ENCODE measurements at places on chromosomes 4 and X. TPM values are rescaled to one million over a fixed set of nuclear protein-coding genes. Genes with fewer than 3 reads are reported as not detected.

GRCh38 chrX:1601768-1602085 lies 10.3 kb downstream of the AKAP17A start:
- no peak for DNase-seq

The TASL gene
- 1.8 TPM for total RNA-seq

The PAGE1 gene
- total RNA-seq, result not detected

The CLCN4 gene
- total RNA-seq, result 7.3 TPM

- DNase-seq, result no peak
Measured at GRCh38 chr4:169239221-169239905, 31.4 kb downstream of the SH3RF1 start.

DNA sequence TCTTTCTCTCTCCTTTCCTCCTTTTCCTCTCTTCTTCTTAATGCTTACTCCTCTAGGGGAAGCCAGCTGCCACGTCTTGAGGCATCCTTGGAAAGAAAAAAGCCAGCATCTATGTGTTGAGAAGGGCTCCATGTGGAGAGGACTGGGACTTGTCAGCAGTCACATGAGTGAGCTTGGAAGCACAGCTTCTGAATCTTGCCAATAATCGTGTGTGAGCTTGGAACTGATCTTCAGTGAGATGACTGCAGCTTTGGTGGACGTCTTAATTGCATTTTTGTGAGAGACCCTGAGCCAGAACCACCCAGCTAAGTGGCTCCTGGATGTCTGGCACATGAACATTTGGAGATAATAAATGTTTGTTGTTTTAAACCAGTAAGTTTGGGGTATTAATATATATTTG lies 371.7 kb downstream of the SLITRK2 start:
- DNase-seq, result no peak

The STPG2 gene
- 1.1 TPM for total RNA-seq

- no peak for DNase-seq
Measured at GRCh38 chr4:76989391-76990061, 40.0 kb downstream of the SEPTIN11 start.
